T-helper 2 cell (primary cell): ENCODE measurements at places on chromosomes 6 and 20.

DNA sequence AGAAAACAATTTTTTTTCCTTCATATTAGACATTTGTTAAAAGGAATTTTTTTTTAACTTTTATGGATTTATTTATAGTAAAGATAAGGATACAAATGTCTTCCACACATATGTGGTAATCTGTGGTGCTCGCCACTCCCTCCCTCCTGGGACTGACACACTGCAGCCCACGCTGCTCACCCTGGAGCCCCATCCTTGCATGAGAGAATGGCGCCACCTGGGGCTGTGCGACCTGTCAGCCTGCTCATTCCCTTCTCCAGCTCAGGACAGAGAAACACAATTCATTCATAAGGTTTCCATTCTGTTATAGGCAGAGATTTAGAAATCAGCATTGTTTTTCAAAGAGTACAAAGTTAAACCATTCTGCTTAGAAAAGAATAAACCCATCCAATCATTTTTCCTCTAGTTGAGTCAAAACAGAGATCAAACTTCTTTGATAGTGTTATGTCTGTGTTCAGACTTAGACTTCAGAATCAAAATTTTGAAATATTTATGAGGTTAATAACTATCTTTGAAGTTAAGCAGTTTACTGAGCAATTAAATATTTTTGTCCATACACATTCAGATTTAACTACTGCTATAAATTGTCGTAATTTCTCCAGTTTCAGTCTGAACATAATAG lies 42.8 kb upstream of the DYNLRB1 start:
- DNase-seq: no peak

DNA sequence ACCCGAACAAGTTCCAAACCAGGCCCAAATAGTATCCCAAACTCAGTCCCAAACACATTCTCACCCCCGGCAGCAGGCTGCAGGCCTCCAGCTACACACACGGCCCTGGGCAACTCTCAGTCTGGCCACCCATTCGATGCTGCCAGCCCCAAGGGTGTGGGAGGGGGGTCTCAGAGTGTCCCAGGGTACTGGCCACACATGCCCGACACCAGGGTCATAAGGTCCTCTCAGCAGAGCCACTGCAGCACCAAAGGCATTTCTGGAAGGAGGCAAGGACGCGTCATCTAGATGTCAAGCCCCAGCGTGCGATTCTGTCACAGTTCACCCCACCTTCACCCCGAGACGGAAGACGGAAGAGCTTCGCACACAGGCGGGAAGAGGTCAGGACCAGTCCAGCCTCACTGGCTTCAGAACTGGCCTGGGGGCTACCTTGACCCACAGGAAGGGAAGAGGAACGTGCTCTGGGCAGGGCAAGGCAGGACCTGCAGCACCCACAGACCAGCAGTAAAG lies 9.5 kb downstream of the MYL9 start:
- no peak for DNase-seq

GRCh38 chr6:28161410-28162079 lies 19.9 kb downstream of the ZKSCAN8 start:
- DNase-seq: peak; percentile 70

GRCh38 chr6:143745166-143746133 lies 67.7 kb downstream of the PHACTR2 start:
- DNase-seq: no peak

- DNase-seq: peak; percentile 86
Observed at GRCh38 chr6:42547407-42548329, 16.2 kb upstream of the UBR2 start.

GRCh38 chr20:47379433-47380150 lies 23.1 kb upstream of the ZMYND8 start:
- DNase-seq: no peak

GRCh38 chr6:134925800-134926199 lies 24.1 kb downstream of the ALDH8A1 start:
- no peak for DNase-seq

DNA sequence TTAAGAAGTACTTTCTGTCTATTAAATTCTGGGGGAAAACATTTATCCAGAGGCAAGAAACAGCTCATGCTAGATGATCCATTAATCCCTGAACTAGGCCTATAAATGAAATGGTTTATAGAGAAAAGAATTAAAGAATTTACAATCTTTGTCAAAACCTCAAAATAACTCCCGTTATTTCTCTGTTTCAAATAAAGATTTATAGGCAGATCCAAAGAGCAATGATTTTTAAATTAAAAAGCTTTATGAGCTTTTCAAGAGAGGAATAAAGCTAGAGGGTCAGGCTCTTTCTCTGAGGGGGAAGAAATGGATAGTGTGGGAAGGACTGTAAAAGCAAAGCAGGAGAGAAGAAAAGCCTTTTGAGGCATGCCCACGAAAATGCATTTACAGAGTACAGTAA lies 82.5 kb upstream of the OGFRL1 start:
- DNase-seq: no peak

- no peak for DNase-seq
Observed at GRCh38 chr6:17497535-17498095, 102.5 kb upstream of the FAM8A1 start.

GRCh38 chr6:41656002-41656691 lies 17.9 kb downstream of the MDFI start:
- DNase-seq: no peak

DNA sequence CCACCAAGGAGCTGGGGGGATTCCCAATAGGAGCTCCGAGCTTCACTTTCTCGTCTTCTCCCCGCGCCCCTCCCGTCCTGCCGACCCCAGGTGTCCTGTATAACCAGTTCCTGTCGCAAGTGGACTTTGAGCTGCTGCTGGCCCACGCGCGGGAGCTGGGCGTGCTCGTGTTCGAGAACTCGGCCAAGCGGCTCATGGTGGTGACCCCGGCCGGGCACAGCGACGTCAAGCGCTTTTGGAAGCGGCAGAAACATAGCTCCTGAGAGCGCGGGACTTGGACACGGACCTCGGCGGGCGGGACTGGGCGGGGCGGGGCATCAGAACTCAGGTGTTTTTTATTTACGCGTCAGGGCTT lies 340 bp upstream of the VARS2 start:
- no peak for DNase-seq

GRCh38 chr6:108768792-108769524 lies 79.3 kb upstream of the ARMC2 start:
- no peak for DNase-seq

- no peak for DNase-seq
Observed at GRCh38 chr6:48628316-48628715, 517.3 kb upstream of the PTCHD4 start.

DNA sequence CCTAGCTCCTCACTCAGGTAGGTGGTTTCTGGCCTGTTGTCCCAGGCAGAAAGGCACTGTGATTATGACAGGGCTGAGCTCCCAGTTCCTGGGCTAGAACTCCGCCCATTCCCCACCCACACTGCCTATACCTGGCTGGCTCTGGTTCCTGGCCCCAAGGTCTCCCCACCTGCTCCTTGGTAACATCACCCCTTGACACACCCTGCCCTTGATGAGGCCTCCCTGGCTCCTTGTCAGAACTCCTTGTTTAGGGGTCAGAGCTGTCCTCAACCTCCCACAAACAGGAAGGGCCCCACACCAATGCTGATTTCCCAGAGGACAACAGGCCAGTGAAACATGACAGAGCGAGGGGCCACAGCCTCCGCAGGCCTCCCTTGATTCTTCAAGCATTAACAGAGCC lies 15.5 kb upstream of the MYMX start:
- DNase-seq: no peak

DNA sequence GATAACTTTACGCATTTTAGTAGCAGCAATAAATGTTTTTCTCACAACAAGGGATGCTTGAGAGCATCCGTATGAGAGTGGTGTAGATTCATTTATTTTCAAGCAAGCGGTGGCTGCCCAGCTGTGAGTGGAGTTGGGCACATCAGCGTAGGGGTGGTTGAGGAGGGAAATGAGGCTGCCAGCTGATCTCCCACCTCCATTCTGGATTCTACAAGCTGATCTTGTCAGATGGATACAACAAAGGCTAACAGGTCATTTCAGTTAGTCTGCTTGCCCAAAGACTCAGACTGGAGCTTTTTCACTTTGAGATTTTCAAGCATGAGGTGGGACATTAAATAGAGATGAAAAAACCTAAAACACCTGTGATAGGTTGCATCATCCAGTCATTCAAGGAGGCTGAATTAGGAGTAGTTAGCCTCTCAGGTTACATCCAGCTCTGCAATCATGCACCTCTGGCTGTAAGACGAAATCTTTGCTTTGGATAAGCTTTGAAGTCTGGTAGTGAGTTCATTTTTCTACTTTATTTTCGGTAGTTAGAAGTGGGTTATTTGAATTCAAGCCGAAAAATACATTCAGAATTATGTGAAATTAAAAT lies 1.9 kb upstream of the BACH2 start:
- DNase-seq: no peak

DNA sequence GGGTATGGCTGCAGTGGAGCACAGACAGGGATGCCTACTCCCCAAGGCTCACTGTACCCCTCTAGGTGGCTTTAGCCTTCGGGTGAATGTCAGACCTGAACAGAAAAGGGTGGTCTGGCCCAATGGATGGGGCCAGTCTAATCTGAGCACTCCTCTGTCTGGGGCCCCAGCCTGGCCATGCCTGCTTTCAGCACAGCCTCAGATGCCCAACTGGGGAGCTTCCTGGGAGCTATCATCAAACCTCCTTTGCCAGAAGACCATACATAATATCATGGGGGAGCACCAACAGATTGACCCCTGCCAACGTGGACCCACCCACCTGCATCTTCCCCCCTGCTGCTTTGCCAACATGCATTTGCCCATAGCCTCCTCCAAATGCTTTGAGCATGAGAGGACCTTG lies 454.1 kb upstream of the KHDRBS2 start:
- no peak for DNase-seq

DNA sequence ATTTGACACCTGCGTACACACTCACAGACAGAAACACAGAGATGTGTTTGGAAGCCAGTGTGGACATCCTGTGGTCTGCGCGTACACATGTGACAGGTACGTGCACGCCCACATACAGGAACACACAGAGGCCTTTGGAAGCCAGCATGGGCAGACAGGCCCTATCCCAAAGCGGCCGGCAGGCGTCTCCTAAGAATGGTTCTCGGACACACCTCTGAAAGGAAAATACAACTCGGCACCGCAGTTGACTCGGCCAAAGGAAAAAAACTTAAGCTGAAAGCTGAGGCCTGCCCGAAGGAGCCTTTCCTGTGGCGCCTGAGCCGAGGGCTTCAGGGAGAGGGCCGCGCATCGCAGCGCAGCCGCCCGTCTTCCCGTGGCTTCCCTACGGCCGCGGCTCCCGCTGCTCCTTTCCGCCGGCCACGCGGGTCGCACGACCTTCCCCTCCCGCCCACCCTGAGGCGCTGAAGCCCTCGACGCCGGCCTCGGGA lies 1.4 kb upstream of the CEP43 start:
- DNase-seq: peak; percentile 76

- DNase-seq: no peak
Observed at GRCh38 chr6:34547701-34548644, 8.2 kb downstream of the SPDEF start.

GRCh38 chr20:14700639-14700960 lies 363.2 kb upstream of the FLRT3 start:
- no peak for DNase-seq

- DNase-seq: no peak
Observed at GRCh38 chr6:158837684-158838625, 18.8 kb upstream of the EZR start.

DNA sequence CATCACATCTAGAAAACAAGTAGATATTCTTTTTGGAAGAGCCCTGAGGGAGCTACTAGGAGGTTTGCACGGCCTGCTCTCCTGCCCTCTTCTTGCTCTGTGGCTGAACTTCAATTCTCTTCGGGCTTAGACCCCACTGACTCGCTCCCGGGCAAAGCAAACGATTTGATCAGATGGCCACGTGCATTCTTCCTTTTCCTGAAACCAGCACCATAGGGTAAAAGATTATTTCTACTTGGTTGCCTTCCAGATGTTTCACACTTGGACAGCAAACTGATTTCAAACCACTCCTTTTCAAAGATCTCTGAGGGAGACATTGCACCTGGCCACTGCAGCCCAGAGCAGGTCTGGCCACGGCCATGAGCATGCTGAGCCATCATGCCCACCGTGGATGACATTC lies at the start of gene SLC22A1:
SLC22A1 (plus strand) TSS at position 258 of the 400 bp plus-strand sequence; CDS start at position 379, 121 bp downstream.
- no peak for DNase-seq

GRCh38 chr20:18988701-18989100 lies 175.1 kb downstream of the SCP2D1 start:
- no peak for DNase-seq

DNA sequence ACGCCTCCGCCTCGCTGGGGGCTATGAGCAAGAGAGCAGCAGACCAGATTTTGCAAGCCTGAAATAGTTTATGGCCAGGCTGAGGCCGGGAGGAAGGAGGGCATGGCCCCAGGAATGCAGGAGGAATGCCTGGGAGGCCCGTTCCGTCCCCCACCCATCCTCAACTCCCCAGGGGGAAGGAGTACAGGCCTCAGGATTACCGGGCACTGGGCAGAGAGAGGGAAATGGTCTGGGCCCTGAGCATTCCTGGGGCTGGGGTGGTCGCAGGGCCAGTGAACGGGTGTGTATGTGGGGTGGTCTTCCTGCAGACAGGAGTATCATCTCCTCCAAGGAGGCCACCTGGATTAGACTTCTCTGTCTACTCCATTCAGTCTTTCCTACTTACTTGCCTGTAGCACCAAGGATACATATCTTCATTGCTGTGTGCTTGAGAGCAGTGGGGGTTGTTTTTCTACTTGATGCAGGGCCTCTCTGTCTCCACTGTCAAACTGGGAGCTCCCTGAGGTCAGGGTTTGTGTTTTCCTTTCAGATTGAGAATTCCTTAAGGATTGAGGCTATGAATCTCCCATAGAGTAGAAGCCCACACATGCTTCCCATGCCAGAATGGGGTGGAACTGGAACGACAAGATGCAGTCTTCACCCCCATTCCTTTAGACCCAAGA lies 81.3 kb downstream of the VEGFA start:
- no peak for DNase-seq

DNA sequence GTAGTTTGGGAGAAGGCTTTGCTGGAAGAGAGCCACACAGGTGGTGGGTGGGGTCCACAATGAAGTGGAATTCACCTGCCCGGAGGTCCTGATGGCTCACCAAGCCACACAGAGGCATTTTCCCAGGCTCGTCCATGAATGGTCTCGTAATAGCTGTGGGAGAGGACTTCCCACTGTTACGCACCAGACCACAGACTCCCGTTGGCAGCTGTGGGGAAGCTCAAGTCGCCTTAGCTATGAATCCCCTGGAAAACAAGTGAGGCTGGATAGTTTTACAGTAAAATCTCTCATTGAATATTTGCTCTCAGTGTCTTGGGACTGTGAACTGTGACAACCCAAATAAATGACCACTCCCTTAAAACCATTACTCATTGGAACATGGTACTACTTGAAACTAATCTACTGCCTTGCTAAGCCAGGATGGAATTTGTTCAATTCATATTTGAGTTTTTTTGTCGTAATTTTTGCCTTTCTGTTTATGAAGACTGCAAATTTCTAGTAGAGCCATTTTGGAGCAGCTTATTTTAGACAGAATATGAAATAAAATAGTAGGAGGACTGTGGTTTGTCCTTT lies 79.4 kb downstream of the JAG1 start:
- no peak for DNase-seq

DNA sequence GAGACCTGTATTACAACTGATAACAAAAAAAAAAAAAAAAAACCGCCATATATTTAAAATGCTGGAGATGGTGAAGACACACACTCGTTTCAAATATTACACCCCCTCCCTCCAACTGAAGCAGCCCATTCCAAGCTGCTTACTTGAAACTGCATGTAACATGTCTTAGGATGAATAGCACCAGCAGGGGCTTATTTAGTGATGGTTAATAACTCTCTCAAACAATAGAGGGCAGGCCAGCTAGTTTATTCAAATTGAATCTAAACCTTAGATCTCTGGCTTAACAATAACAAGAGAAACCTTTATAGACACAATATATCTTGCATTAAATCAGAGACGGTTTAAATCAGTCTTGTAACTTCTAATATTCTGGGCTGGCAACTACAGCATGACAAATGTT lies 9.3 kb upstream of the JPH2 start:
- no peak for DNase-seq
